ENCODE measurements at places on chromosomes 2 and 18. TPM values are rescaled to one million over a fixed set of nuclear protein-coding genes. Genes with fewer than 3 reads are reported as not detected.

DNA sequence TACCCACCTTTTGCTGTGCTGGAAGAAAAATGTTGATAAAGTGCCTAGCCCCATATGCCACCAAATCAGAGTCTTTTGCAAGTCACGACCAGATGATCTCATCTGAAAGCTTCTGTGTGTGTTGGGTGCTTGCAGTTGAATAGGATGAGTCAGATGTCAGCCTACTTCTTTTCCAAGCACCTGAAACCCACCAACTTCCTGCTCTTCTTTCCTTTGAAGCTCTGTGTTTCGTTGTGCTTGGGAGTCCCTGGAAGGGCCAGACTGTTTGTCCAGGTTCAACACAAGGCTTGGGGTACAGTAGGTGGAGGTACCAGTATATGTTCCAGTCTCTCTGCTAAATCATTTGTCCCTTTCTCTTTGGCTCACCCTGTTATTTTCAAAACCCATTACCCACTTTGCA is 36.8 kb upstream of the LCLAT1 start:
- no peak for DNase-seq

Gene POTEC
- not detected for total RNA-seq

- no peak for DNase-seq
These were observed 135.1 kb downstream of the NCOA1 start for GRCh38 chr2:24626131-24626530.

DNA sequence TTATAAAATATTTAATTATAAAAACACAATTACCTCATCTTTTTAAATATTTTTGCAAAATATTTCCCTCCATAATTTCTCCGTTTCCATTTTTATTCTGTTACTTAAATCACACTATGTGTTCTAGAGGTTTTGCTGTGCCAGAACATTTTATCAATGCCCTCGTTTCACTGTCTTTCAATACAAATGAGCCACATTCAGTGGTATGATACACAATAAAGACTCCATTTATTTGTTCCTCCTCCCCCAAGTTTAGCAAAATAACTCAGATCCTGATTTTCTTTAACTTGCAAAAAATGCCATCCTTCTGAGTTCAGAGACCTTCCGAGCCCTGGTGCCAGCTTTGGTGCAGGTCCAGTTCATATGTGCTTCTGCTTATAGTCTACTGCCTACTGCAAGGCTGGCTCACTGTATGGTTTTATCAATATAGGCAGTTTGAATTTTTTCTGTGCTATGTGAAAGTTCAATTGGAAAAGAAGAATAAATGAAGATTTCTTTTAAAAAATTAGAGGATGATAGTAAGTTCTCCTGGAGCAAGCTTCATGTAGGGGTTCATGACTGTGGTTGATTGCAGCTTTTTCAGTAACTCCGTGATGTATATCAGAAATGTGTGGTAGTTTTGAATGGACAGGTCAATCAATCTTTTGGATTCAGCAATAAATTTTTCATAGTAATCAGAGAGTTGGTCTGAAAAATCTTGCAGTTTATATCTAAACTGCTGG is 42.5 kb downstream of the APOB start:
- DNase-seq = no peak

DNA sequence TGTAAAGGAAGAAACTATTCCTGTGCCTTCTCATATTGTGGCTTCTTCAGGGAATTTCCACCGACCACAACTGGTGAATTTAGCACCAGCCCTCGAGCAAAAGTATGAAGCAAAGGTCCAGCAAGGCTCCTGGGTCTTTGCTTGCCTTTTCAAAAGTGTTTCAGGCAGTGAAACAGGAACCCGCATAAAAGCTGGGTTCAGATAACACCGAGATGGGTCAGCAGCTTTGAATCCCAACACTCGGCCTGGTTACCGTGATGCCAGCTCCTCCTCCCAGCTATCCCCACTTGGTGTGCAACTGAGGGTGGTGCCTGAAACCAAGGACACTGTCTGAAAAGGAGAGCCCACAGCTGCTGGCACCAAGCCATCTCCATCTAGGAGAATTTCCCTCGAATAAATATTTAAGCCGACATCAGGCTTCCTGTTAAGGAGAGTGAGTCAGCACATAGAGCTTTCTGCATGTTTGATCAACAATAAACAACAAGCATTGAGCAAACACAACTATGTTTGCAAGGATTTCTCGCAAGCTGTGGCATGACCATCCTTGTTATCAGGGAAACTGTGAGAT is 69.5 kb downstream of the ANTXR1 start:
- DNase-seq = no peak

Gene SULT1C3
- not detected for total RNA-seq

Gene UGT1A3
- not detected for total RNA-seq

GRCh38 chr18:55592106-55592505 is 4.1 kb upstream of the TCF4 start:
- DNase-seq = no peak

Gene MPP4
- total RNA-seq = 0.13 TPM

Gene ANKAR
- 8.5 TPM for total RNA-seq

Gene IL36G
- not detected for total RNA-seq

DNA sequence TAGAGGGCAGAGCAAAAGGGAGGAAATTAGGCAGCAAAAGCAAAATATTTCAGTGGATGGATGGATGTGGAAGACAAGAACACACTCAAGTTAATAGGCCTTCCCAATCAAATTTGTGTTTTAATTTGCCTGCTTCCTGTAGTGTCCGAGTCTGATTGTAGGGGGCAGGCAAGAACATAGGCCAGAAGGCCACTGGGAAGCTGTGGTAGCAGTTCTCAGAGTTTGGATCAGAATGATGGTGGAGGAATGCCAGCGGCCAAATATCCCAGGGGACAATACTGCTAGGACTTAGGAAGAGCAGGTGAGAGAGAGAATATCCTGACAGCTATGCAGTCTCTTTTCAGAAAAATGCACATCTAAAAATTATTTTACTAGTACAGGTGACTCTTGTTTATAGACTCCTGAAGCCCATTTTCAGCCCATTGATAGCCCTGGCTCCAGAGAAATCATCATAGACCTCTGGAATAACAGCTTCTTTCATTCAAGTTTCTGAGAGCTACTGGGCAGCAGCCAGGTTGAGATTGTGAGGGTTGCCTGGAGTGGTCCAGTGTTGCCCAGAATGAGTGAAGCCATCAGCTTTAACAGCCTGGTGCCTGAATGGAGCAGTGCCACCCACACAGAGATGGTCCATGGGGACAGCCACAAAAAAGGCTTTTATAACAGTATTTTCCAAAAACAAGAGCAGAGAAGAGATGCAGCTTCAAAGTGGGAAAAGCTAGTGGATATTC is 19.1 kb upstream of the SERPINE2 start:
- no peak for DNase-seq

GRCh38 chr2:197215748-197216360 is 94.7 kb downstream of the ANKRD44 start:
- no peak for DNase-seq

Gene CREG2
- total RNA-seq = 23.6 TPM

DNA sequence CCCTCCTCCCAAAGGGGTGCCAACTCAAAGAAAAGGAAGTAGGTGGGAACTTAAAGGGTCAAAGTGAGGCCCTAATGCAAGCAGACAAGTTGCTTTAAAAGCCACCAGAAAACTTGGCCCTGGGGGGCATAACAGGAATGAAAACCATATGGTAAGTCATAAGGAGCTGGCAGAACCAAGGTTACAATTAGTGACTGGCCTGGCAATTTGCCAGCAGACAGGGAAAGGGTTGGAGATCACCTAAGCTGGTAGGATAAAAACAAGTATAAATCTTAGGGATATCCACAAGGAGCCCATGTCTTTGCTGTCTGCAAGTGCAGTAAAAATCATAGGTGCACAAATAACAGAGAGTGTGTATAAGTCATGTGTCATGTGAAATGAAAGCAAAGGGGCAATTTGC is 256.7 kb upstream of the LRRTM4 start:
- no peak for DNase-seq

Gene C2orf69
- 16.1 TPM for total RNA-seq

- DNase-seq = no peak
These were observed 173.5 kb downstream of the ALK start for GRCh38 chr2:29747786-29748470.

DNA sequence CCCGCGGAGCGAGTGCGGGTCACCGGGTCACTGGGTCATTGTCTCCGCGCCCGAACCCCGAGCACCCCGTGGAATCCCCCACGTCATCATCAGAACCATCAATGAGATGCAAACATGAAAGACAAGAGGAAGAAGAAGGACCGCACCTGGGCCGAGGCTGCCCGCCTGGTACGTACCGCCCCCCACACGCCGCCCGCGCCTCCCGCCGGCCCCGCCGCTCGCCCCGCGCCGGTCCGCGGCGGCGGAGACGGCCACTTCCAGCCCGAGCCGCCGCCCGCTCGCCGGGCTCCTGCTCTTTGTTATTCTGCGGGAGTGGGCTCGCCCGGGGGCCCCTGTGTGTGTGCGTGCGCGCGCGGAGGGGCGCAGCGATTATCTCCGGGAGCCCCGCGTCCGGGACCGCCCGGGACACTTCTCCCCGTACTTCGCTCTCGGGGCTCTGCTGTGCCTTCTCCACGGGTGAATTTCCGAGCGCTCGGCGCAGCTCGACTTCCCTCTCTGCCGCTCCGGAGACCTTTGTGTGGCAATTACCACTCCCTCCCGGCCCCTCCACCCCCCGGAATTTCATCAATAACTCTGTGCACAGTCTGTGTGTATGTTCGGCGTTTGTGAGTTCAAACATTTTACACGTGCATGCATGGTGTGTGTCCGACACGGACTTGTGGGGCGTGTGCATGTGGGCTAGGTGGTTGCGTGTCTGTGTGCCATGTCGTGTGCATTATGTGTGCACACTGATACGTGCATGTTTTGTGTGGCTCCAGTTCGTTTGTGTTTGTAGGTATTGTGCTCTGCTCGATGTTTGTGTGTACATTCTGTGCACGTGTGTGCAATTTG is 714 bp downstream of the ASXL3 start:
- peak; percentile 39 for DNase-seq

Gene LHCGR
- not detected for total RNA-seq

GRCh38 chr2:182522405-182522896 is 95.6 kb upstream of the PDE1A start:
- DNase-seq = peak; percentile 28

GRCh38 chr2:105129722-105130232 is 91.9 kb downstream of the MRPS9 start:
- DNase-seq = no peak

DNA sequence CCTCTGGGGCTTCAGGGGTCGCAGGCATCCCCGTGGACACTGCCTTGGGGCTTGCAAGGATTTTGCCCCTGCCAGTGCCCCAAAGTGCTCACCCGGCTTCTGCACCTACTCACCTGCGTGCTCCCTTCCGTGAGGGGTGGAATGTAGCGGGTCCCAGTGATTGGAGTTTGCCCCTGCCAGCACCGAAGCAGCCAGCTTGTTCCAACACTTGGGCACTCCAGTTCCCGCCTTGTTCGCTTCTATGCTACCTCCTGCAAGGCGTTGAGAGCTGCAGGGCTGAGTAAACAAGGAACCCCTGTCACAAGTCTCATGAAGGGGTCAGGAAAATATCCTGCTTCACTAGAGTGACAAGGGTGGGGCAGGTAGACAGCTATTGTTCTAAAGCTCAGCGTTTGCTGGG is 631.5 kb downstream of the EPHA4 start:
- DNase-seq = no peak

DNA sequence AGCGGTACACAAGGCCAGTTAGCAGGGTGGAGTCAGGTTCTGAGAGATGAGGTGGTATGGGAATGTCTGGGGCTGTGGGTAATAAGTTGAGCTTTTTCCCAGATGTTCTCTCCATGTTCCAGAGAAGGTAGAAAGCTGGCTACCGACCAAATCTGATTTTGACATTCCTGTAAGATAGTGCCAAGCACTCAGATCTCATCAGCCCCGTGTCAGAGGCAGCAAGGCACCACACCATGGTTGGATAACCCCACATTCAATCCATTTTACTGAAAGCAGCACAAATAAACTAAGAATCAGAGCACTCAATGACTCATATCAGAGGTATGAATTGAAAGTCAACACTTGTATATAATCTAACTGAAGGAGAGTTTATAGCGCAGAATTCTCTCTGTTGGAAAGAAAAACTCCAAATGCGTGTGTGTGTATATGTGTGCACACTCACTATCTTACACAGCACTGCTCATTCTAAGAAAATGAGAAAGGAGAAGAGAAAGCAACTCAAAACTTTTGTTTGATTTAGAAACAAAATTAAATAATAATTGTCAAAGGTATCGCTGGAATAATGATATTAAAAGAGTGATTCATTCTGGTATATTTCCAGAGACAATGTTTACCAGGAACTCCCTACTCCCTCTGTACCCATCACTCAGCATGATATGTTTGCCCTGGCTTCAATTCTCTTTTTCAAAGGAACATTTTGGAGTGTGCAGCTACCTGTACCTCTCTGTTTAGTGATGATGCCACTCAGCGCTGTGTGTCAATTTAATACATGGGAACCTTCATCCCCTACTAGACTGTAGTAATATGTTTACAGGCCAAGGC is 375.1 kb upstream of the ID2 start:
- DNase-seq = no peak

Gene TEX44
- not detected for total RNA-seq

DNA sequence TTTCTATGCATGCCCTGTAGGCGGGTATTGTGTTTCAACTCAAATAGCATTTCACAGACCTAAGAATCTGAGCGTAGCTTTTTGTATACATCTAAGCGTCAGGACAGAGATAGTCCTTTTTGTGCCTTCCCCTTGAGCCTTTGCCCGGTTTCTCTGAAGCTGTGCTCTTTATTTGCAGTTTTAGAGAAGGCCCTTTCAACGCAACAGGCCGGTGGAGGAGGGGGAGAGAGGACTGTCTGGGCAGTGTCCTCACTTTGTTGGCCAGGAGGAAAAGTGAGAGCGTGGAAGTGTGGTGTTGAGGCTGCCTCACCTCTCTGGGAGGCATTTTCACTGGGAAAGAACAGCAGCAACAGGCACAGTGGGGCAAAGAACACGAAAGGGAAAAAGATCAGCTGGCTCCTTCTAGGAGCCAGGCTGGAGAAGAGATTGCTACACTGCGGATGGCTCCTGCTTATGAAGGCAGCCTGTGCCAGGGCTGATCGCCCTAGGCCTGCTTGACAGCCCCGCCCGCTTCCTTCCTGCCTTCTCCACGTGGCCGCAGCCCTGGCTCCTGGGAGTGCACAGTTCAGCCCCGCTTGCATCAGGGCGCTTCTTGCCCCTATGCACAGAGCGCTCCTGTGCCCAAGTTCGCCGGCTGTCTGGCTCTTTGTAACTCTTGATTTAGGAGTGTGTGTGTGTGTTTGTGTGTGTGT is 195.6 kb upstream of the POU3F3 start:
- DNase-seq = peak; percentile 27

DNA sequence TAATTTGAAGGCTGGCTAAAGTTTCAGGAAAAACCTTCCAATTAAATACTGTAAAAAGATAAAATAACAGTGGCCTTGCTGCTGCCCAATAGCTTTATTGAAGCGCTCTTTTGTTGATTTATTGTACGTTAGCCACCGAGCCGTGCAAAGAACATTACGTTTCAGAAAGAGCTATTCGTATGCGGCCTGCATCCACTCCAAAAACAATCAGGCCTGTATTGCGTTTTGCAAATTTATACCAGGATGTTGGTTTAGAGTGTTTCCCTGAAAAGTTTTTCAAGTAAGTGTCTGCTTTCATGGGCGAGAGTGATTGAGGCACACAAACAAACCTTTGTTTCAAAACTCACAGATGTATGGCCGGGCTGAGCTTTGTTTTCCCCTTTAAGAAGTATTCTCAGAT is 257.2 kb upstream of the SALL3 start:
- no peak for DNase-seq

Gene HOXD10
- total RNA-seq = not detected

All from endothelial cell (in vitro differentiated cells).